ENCODE measurements at places on chromosomes 13 and 19. TPM values are rescaled to one million over a fixed set of nuclear protein-coding genes. Genes with fewer than 3 reads are reported as not detected.

- H3K27me3 ChIP-seq, result no peaks in the 10 kb centered on the region
- H3K4me3 ChIP-seq, result no peak overlapping the region
- no peaks in the 10 kb centered on the region for H3K36me3 ChIP-seq
- no peak overlapping the region for H3K27ac ChIP-seq
- no peaks in the 10 kb centered on the region for H3K4me1 ChIP-seq
Measured at GRCh38 chr13:47548294-47548840, 452.7 kb downstream of the SUCLA2 start.

GRCh38 chr19:19113040-19113626 is 25.1 kb downstream of the TMEM161A start:
- no peak overlapping the region for H3K27ac ChIP-seq
- no peaks in the 10 kb centered on the region for H3K4me1 ChIP-seq
- no peak overlapping the region for H3K4me3 ChIP-seq

DNA sequence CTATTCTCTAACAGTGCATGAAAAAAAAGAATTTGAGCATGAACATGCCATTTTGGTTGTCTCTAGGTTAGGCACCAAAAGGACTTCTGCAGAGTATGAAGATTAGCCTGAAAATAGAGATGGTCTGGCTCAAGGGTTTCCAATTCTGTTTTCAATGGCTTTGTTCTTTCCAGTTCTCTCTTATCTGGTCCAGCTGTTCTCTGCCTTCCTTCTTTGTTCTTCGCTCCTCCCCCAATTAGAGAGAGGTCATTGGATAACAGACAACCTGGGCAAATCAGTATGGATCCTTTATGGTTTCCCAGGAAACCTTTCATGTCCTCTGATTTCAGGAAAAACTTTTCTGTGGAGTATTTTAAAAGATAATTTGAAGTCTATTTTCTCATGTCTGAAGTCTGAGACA is 623.4 kb downstream of the PCDH17 start:
- no peaks in the 10 kb centered on the region for H3K36me3 ChIP-seq
- H3K4me1 ChIP-seq, result no peaks in the 10 kb centered on the region
- no peak overlapping the region for H3K27ac ChIP-seq
- no peaks in the 10 kb centered on the region for H3K27me3 ChIP-seq

GRCh38 chr13:24777171-24777570 is 13.2 kb downstream of the RNF17 start:
- no peaks in the 10 kb centered on the region for H3K27me3 ChIP-seq
- DNase-seq, result no peak
- H3K4me1 ChIP-seq, result no peaks in the 10 kb centered on the region
- H3K27ac ChIP-seq, result no peak overlapping the region
- H3K36me3 ChIP-seq, result no peaks in the 10 kb centered on the region
- H3K4me3 ChIP-seq, result no peak overlapping the region

DNA sequence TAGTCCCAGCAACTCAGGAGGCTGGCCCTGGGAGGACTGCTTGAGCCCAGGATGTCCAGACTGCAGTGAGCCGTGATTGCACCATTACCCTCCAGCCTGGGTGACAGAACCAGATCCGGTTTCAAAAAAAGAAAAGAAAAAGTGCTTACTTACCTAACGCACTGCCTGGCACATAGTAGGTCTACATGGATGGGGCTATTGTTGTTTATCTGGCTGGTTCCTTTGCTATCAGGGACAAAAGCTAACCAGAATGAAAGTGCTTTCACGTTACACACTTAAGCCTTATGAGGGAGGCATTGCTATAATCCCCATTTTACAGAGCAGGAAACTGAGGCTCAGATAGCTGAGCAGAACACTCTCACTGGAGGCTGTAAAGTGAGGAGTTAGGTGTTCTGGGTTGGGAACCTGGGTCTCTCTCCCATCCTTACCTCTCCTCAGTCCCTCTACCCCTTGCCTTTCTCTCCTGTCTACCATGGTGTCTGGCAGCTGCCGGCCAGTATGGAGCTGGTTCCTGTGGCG is 2.8 kb downstream of the DNM2 start:
- H3K27me3 ChIP-seq, result no peaks in the 10 kb centered on the region
- no peak overlapping the region for H3K4me3 ChIP-seq
- 0 out of 2 replicates have a peak, but pooled peaks cover 5% of the 10 kb centered on the region for H3K4me1 ChIP-seq
- H3K36me3 ChIP-seq, result peaks cover 2% of the 10 kb centered on the region
- DNase-seq, result no peak

GRCh38 chr13:37869756-37870488 is at the start of gene TRPC4:
Gene TRPC4, minus strand, starts transcription at chr13:37869772. Its CDS starts 86,439 bp downstream, at chr13:37783333.
- no peaks in the 10 kb centered on the region for H3K27me3 ChIP-seq
- H3K36me3 ChIP-seq, result no peaks in the 10 kb centered on the region
- H3K4me1 ChIP-seq, result no peaks in the 10 kb centered on the region
- DNase-seq, result peak; percentile 42

DNA sequence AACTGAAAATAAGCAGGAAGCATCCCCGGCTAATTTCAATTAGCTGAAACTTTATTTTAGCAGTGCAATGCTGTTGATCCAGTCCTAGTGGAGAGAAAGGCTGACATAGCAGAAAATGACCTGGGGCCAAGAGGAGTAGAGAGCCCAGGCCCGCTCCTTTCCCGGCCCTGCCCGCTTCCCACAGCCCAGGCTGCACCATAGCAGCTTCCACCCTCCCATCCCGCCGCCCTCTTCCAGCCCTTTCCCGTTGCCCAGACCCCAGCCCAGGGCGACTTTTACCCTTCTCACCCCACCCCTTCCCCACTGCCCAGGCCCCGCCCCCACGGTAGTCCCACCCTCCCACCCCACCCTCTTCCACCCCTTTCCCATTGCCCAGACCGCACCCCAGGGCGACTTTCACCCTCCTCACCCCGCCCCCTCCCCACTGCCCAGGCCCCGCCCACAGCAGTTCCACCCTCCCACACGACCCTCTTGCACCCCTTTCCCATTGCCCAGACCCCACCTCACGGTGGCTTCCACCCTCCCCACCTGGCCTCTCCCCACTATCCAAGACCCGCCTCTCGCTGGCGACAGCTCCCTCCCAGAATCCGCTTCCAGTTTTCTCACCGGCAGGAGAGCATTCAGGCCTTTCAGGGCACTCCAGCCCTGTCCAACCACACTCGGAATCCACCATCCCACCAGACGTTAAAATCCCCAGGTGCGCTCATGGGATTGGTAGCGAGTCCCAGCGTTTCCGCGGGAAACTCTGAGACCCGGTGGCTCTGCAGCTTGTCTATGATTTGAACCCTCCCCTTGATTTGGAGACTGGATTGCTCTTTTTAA is 8.3 kb downstream of the ZNF160 start:
- no peak for DNase-seq
- no peak overlapping the region for H3K4me3 ChIP-seq
- no peaks in the 10 kb centered on the region for H3K27me3 ChIP-seq
- H3K4me1 ChIP-seq, result peaks cover 16% of the 10 kb centered on the region

GRCh38 chr19:40831502-40832430 is 18.5 kb downstream of the CYP2A6 start:
- H3K4me1 ChIP-seq, result peaks cover 15% of the 10 kb centered on the region
- H3K27me3 ChIP-seq, result no peaks in the 10 kb centered on the region
- no peaks in the 10 kb centered on the region for H3K36me3 ChIP-seq
- H3K27ac ChIP-seq, result peak overlapping the region; percentile 76

GRCh38 chr13:58191754-58192153 is 560.2 kb downstream of the PCDH17 start:
- H3K4me1 ChIP-seq, result no peaks in the 10 kb centered on the region
- no peak for DNase-seq
- H3K27ac ChIP-seq, result no peak overlapping the region
- no peaks in the 10 kb centered on the region for H3K36me3 ChIP-seq

DNA sequence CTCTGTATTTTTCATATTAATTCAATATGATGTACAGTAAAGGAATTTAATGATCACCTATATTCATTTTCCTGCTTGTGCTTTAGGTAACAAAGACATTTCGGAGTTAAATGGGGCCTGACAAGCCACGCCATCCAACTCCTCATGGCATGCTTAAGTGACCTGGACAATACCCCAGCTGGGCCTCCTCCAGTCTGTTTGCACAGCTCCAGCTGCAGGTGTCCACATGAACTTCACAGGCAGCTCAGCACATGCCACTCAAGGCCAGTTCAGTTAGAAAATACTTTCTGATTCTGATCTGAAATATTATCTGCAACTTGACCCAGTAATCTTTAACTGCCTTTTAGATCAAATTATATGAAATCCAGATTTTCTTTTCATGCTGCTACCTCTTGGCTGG is 89.6 kb upstream of the SLC15A1 start:
- no peaks in the 10 kb centered on the region for H3K36me3 ChIP-seq
- H3K27me3 ChIP-seq, result no peaks in the 10 kb centered on the region
- peaks cover 6% of the 10 kb centered on the region for H3K4me1 ChIP-seq
- no peak overlapping the region for H3K4me3 ChIP-seq

DNA sequence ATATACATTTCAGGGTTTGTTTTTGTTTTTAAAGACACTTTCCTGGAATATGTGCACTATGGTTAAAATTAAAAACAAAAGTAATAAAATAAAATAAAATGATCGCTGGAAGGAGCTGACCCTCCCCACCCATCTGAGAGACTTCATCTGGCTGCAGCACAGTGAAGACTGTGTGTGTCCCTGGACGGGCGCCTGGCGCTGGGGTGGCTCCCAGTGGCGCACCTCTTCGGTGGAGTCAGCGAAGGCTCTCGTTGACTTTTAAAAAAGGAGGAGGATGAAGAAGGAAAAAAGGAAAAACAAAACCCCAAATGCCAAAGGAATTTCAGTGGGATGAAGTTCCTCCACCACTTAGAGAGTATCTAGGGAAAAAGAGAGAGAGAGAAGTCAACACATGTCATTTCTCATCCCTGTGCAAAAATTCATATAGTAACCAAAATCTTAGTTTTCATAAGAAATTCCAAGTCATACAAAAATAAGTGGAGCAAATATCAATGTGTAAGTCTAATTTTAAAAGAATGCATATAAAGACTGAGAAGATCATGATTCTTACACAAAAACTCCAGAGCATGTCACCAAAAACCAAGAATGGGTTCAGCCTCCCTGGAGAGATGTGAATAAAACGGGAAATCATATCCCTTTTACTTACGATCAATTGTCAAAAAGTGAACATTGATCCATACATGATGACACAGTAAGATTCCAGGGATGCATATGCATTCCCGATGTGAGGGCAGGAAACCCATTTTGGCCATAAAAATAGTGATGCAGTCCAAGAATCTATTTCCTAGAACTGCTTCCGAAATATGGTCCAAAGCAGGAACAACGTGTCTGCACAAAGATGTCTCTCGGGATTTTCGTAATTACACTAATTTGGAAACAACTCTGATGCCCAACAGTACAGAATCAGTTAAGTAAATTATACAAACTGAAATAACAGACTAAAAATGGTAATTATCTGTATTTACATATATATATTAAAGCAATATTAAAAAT is 123.8 kb downstream of the STK24 start:
- no peaks in the 10 kb centered on the region for H3K27me3 ChIP-seq
- peaks cover 4% of the 10 kb centered on the region for H3K36me3 ChIP-seq
- H3K27ac ChIP-seq, result peak overlapping the region; percentile 28
- H3K4me3 ChIP-seq, result no peak overlapping the region
- DNase-seq, result no peak
- H3K4me1 ChIP-seq, result no peaks in the 10 kb centered on the region

DNA sequence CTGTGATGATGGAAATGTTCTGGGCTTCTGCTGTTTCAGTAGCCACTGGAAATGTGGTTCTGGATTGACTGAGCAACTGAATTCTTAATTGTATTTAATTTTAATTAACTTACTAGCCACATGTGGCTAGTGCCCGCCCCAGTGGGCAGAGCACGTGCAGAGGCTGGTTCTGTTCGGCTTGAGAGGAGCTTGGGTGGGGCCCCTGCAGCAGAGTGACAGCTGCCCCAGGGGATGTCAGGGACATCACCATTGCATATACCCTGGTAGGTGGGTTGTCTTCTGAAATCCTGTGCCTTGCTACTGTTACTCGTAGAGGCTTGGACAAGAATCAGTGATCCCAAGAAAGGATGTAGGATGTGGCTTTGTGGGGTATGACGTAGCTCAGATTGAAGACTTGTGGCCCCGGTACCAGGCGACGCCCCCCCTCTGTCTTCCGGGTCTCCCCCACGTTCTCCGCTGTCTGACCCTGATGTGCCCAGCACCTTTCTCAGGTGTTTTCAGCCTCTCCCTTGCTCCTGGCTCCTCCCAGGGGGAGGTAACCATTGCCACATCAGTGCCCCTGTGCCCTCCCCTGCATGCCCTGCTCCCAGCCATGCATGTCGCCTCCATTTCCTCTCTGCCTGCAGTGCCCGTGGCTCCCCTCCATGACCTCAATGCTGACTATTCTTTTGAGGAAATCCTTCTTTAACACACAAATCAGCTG is 102.6 kb upstream of the RNF113B start:
- DNase-seq, result no peak
- H3K27ac ChIP-seq, result peak overlapping the region; percentile 69
- H3K27me3 ChIP-seq, result no peaks in the 10 kb centered on the region

GRCh38 chr13:98303858-98304257 is 126.8 kb upstream of the RNF113B start:
- peaks cover 1% of the 10 kb centered on the region for H3K36me3 ChIP-seq
- no peaks in the 10 kb centered on the region for H3K27me3 ChIP-seq
- H3K27ac ChIP-seq, result peak overlapping the region; percentile 32

- no peak for DNase-seq
- H3K36me3 ChIP-seq, result peaks cover 6% of the 10 kb centered on the region
- no peaks in the 10 kb centered on the region for H3K27me3 ChIP-seq
Measured at GRCh38 chr13:114266241-114266640, 15.2 kb upstream of the UPF3A start.

GRCh38 chr13:107553838-107554237 is 661.5 kb downstream of the LIG4 start:
- H3K27ac ChIP-seq, result no peak overlapping the region
- no peaks in the 10 kb centered on the region for H3K27me3 ChIP-seq
- no peak for DNase-seq
- no peaks in the 10 kb centered on the region for H3K36me3 ChIP-seq
- H3K4me3 ChIP-seq, result no peak overlapping the region

- no peak overlapping the region for H3K4me3 ChIP-seq
- peaks cover 8% of the 10 kb centered on the region for H3K36me3 ChIP-seq
- no peak overlapping the region for H3K27ac ChIP-seq
- no peaks in the 10 kb centered on the region for H3K4me1 ChIP-seq
Measured at GRCh38 chr19:16225279-16226183, 27.8 kb downstream of the AP1M1 start.

- no peaks in the 10 kb centered on the region for H3K36me3 ChIP-seq
- no peak overlapping the region for H3K4me3 ChIP-seq
- no peaks in the 10 kb centered on the region for H3K27me3 ChIP-seq
Measured at GRCh38 chr13:110448677-110449076, 112.8 kb downstream of the RAB20 start.

GRCh38 chr13:74191410-74191809 is 57.2 kb upstream of the KLF12 start:
- H3K36me3 ChIP-seq, result no peaks in the 10 kb centered on the region
- no peaks in the 10 kb centered on the region for H3K27me3 ChIP-seq
- H3K27ac ChIP-seq, result no peak overlapping the region
- no peak for DNase-seq
- H3K4me3 ChIP-seq, result no peak overlapping the region

- H3K4me3 ChIP-seq, result no peak overlapping the region
- DNase-seq, result no peak
- H3K27me3 ChIP-seq, result no peaks in the 10 kb centered on the region
- no peaks in the 10 kb centered on the region for H3K4me1 ChIP-seq
- no peak overlapping the region for H3K27ac ChIP-seq
Measured at GRCh38 chr19:35317464-35318043, 11.4 kb upstream of the CD22 start.

- no peak overlapping the region for H3K4me3 ChIP-seq
- no peak for DNase-seq
- no peaks in the 10 kb centered on the region for H3K27me3 ChIP-seq
Measured at GRCh38 chr19:42627916-42628315, 33.2 kb upstream of the CEACAM8 start.

PPP6R1 gene
- 113 TPM for total RNA-seq

AZU1 gene
- total RNA-seq, result not detected

RNF225 gene
- 0.73 TPM for total RNA-seq

TNFSF9 gene
- 0.77 TPM for total RNA-seq

SLC8A2 gene
- total RNA-seq, result 1.2 TPM

SYNE4 gene
- 42.5 TPM for total RNA-seq

KLK1 gene
- 1.1 TPM for total RNA-seq

RAB8A gene
- 129 TPM for total RNA-seq

BEST2 gene
- total RNA-seq, result 0.27 TPM

All from Caco-2 (cell line).